PC-9 (cell line): ENCODE measurements at places on chromosomes 4 and X.

DNA sequence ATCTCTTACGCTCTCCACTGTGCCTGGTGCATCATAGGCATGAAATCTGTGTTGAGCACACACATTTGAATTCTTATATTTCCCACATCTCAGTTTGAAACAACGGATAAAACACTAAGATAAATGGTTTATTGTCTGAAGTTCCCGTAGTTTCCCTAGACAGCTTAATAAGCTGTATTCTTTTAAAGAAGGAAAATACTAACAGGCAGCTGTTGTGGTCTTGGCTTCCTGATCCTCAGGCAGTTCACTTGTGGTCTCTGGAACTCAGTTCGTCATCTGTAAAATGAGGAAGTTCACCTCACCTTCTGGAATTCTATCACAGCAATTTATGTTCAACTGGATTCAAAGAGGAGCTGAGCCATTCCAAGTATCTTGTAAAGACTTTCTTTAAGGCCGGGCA lies 1805.6 kb upstream of the TENM3 start:
- no peak for DNase-seq

- DNase-seq = no peak
Measured at GRCh38 chr4:36921476-36922216, 322.9 kb upstream of the NWD2 start.

DNA sequence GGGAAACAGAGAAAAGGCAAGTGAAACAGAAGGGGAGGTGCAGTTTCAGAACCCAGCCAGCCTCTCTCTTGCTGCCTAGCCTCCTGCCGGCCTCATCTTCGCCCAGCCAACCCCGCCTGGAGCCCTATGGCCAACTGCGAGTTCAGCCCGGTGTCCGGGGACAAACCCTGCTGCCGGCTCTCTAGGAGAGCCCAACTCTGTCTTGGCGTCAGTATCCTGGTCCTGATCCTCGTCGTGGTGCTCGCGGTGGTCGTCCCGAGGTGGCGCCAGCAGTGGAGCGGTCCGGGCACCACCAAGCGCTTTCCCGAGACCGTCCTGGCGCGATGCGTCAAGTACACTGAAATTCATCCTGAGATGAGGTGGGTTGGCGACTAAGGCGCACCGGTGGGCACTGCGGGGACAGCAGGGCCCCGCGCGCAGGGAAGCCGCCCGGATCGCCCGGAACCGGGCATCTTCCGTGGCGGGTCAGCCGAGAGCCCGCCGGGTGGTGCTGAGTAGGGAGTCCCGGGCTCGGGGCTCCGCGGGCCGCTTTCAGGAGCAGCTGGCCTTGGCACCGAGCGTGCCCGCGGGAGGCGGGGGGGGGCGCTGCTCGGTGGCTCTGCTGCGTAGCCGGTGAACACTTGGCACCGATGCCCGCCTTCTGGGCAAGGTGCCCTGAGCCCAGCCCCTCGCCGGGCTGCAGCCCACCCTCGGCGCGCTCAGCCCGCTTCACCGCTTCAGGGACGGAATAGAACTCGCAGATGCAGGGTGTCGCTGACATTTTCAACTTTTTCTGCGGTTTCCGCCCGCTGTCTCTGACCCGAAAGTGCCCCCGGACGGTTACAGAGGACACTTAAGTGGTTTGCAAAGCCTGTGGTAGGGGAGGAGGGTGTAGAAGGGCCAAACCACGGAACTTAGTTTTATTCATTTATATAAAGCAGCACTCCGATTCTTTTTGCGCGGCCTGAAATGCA lies at the start of gene CD38:
Gene CD38, plus strand, starts transcription at position 40 of the 953 bp plus-strand sequence. Its CDS starts 87 bp downstream, at position 127.
- DNase-seq = peak; percentile 15

- DNase-seq = peak; percentile 40
Measured at GRCh38 chrX:128975745-128976144, 547.5 kb downstream of the SMARCA1 start.

DNA sequence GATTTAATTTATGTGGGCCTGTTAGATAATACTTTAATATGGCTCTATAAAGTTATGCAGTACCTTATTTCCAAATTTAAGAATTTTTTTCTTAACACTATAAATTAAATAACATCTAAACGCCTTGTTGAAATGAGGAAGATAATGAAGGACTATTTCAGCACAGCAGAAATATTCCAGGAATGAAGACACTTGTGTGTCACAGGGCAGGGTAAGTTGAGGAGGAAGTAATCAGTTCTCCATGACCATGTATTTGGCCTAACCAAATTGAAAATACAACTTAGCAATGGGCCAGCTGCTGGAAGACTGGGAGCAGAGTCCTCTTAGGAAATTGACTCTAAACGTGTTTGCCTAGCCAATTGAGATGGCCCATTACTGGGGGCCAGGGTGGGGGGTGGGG lies 16.9 kb downstream of the CXCL3 start:
- DNase-seq = no peak
